ENCODE measurements at places on chromosomes 1 and 21.

- DNase-seq: no peak
Measured at GRCh38 chr1:229281339-229281926, 10.5 kb downstream of the RAB4A start.

DNA sequence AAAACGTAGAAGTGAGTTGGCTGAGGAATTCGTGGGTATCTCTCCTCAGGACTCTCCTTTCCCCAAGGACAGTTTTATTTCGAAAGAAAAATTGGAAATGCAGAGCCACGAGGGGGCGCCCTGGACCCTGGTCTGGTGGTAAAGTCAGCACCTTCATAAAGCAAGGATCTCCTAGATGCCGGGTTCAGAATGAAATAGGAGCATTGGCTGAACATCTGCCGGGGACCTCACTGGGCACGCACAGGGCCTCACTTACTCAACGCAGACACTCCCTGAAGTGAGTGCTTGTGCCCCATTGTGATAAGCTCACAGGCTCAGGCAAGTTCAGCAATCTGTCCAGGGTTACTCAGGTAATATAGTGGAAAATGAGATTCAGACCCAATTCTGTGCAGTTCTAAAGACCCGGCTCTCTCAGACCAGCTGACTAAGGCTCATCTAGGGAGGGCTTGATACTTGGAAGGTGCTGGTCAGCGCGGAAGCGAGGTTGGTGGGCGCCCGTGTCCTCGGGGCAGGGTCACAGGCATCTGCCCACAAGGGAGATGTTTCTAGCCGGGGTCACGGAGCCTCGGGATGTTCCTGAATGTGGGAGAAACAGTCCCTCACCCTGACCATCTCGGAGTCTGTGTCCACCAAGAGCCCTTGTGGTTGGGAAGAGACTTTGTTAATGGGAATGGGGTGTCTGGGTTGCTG, 55.7 kb upstream of the ETV3 start:
- peak; percentile 9 for DNase-seq

GRCh38 chr1:32915766-32916706, 14.8 kb upstream of the TMEM54 start:
- DNase-seq: no peak

- DNase-seq: no peak
Measured at GRCh38 chr1:210690236-210690635, 361.5 kb downstream of the HHAT start.

- no peak for DNase-seq
Measured at GRCh38 chr1:43536196-43536863, 5.6 kb downstream of the PTPRF start.

- DNase-seq: no peak
Measured at GRCh38 chr1:54460351-54460750, 54.2 kb upstream of the SSBP3 start.

DNA sequence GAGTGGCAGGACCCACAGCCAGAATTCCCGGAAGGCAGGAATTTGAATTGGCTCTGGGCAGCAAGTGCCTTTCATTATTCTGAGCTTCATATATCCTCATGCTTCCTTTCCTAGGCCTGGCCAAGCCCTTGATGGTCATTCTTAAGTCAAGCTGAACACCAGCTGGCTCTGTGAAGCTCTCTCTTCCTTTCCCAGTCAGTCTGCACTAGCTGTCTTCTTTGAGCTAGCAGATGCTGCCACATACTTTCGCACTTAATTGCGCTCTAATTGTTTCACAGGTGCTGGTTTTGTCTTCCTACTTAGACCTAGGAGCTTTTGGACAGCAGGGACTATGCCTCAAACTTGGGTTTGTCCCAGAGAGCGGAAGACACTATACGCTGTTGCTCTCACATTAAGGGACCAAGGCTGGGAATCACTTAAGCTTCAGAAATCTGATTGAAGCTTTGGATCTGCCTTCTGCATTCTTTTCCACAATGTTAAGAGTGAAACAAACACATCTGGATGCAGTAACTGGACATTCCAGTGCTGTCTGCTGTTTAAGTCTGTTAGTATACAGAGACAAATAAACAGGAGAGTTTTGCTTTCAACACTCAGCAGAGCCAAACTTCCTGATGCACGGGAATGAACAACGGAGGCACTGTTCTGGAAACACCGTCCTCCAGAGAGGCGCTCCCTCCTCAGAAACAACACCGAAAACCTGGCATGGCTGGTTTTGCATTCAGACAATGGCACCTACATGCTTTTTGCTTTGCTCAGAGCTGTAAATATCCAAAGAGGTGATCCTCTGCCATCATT, 2.2 kb downstream of the TLR5 start:
- no peak for DNase-seq

GRCh38 chr1:228205526-228206436, 2.1 kb upstream of the OBSCN start:
- no peak for DNase-seq

- no peak for DNase-seq
Measured at GRCh38 chr1:236102611-236103010, 37.7 kb upstream of the NID1 start.

- no peak for DNase-seq
Measured at GRCh38 chr1:227895828-227896685, 51.7 kb downstream of the WNT9A start.

DNA sequence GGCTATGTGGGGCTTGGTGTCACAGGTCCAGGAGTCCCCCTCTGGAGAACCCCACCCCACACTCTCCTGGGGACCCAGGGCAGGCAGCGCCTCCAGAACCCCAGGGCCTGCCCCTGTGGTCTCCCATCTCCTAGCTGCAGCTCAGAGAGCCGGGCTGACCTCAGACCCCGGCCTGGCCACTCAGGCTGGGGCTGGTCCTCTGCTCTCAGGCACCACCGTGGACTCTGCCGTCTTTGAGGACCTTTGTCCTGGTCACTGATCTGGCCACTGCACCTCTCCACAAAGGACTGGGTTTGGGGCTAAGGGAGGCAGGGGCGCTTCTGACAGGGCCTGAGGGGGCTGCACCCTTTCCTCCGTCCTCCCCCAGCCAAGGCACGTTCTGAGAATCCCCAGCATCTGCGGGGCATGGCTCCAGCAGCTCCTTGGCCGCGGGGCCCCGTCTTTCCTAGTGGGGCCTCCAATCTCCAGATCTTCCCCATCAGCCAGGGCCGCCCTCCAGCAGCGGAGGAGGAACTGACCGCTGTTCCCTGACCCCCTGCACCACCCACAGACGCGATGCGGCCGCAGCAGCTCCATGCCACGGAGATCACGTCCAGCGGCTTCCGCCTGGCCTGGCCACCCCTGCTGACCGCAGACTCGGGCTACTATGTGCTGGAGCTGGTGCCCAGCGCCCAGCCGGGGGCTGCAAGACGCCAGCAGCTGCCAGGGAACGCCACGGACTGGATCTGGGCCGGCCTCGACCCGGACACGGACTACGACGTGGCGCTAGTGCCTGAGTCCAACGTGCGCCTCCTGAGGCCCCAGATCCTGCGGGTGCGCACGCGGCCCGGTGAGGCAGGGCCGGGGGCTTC, 3.3 kb downstream of the VWA1 start:
- no peak for DNase-seq

- DNase-seq: no peak
Measured at GRCh38 chr1:51843948-51844347, 34.6 kb downstream of the NRDC start.

DNA sequence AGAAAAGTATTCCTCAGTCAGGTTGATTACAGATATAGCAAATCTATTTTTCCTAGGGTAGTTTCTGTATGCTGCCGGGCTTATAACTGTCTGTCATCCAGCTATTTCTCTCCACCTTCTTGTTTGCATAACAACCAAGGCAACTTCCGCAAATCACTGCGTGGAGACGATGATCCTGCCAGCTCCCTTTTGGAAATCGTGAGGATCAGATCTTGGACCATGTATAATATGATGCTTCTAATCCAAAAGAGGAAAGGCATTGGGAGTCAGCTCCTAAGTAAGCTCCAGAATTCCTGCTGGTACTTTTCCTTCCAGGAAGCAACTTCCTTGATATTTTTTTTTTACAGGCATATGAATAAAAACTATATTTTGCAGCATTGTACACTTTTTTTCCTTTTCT, 445 bp upstream of the RGS4 start:
- no peak for DNase-seq

DNA sequence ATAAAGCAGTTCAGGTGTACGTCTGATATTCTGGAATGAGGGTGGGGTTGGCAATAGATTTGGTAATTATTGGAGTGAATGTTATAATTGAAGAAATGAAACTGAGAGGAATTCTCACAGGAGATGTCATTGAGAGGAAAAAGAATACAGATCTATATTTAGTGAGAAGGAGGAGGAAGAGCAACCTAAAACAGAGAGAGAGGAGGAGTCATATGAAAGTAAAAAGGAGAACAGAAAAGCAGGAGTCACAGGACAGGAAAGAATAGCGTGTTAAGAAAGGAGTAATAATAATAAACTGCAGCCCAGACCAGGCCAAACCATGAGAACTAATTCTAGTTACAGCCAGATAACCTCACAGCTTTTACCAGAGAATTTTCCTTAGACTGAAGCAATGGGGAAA, 62.7 kb upstream of the MROH9 start:
- no peak for DNase-seq

- no peak for DNase-seq
Measured at GRCh38 chr1:9243066-9243739, 8.6 kb downstream of the H6PD start.

GRCh38 chr1:200182701-200183100, 155.2 kb downstream of the NR5A2 start:
- no peak for DNase-seq

GRCh38 chr1:70376196-70376595, 21.7 kb upstream of the ANKRD13C start:
- no peak for DNase-seq

DNA sequence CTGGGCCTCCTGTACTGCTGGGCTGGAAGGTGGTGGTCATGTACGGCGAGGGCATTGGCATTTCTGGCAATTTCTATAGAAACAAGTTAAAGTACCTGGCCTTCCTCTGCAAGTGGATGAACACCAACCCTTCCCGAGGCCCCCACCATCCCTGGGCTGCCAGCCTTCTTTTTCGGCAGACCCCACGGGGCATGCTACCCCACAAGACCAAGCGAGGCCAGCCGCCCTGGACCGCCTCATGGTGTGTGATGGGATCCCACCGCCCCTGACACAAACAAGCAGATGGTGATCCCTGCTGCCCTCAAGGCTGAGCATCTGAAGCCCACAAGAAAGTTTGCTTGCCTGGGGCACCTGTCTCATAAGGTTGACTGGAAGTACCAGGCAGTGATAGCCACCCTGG, 76.0 kb downstream of the NFASC start:
- no peak for DNase-seq

- DNase-seq: no peak
Measured at GRCh38 chr1:12012560-12013316, 6.6 kb upstream of the MIIP start.

- DNase-seq: no peak
Measured at GRCh38 chr1:48576565-48576964, 104.6 kb upstream of the SPATA6 start.
